Femur (tissue), 1 donor: ENCODE measurements at places on chromosomes 5 and 9.

DNA sequence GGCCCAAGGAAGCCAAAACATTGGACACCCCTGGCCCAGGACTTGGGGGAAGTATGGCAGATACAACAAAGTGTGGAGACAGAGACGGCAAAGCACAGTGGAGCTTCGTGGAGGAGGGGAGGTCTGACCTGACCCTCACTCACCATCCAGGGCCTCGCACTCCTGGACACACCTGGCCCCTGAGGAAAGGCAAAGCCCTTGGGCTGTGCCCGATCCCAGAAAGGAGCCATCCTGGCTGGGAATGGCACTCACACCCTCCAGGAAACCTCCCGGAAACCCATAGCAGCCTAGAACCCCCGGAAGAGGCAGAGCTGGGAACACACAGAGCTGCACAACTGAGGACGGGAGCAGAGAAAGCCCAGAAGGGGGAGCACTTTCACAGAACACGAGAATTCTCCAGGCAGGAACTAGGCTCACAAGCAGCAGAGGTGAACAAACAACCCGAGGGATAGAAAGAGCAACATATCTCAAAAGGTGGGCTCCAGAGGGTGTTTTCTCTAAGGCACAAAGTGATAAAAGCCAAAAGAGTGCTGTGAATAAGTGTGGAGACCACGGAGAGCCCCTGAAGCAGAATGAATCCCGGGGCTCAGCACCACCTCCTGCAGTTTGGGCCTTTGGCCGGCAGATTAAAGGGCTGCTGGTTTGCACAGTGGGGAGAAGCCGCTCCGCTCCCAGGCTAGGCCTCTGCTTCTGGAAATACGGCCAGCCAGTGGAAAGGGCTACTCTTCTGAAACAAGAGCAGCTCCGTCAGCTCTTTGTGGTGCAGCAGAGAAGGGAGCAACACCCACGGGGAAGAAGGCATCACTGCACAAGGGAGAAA lies 108.2 kb downstream of the UBE2R2 start:
- DNase-seq = peak; percentile 55

- DNase-seq = no peak
Measured at GRCh38 chr9:21002040-21002439, 29.4 kb downstream of the HACD4 start.

DNA sequence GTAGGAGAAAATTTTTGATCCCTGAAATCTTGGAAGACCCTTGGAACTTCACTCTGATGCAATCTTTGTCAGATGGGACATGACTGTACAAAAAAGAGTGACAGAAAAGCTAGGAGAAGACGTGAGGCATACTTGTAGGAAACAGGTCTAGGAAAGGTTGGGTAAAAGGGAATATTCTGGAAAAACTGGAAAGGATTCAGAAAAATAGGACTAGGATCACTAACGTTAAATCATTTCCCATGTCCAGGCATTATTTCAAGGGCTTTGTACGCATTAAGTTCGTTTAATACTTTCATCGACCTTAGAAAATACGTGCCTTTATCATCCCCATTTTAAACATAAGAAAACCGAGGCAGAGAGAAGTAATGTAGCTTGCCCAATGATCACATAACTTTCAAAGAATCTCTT lies 2.9 kb downstream of the ALDH1A1 start:
- no peak for DNase-seq

GRCh38 chr9:129458155-129458661 lies 162.7 kb downstream of the C9orf50 start:
- DNase-seq = peak; percentile 59

- DNase-seq = no peak
Measured at GRCh38 chr9:30075451-30076199, 2308.8 kb upstream of the ACO1 start.

DNA sequence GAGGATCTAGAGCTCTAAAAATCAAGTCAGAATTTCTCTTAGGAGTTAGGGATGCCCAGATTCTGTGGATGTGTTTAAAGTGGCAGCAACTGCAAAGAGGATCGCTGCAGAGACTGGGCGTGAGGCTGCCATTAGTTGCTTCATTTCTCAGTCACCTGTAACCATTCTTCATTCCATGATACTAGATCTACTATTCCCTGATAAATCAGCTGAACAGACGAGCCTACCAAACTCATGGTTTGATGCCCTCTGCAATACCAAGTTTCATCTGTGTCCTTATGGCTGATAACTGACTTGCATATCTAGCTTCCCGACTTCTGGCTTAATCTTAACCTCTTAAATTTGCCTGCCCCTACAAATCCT lies 33.3 kb downstream of the UBE2R2 start:
- no peak for DNase-seq

- DNase-seq = no peak
Measured at GRCh38 chr5:158807946-158808345, 291.8 kb downstream of the EBF1 start.

DNA sequence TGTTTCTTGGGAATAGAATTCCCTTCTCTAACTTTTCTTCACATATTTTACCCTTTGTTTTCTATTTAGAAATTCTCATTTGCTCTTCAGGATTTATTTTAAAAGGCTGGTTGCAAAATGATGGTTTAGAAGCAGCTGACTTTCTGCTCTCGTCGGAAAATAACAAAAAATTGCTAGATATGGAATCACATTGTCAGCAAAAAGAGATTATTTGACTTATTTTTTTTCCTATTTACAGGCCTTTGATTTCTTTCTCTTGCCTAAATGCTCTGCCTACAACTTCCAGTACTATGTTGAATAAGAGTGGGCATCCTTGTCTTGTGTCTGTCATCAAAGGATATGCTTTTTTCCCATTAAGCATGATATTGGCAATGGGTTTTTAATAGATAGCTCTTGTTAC lies 1619.1 kb upstream of the ACO1 start:
- DNase-seq = no peak

DNA sequence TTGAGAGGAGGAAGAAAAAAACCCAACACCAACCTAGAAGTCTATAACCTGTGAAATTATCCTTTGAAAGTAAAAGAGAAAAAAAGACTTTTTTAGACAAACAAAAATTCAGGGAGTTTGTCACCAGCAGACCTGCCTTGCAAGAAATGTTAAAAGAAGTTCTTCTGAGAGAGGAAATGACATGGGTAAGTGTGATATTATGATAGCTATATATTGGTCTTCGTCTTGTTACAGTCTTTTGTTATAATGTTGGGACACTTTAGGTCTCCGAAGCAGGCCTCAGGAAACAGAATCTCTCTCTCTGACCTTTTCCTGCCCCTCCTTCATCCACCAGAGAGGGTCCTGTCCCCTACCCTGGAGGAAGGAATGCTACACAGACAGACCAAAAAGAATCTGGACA lies 16.6 kb upstream of the MLANA start:
- DNase-seq = no peak

DNA sequence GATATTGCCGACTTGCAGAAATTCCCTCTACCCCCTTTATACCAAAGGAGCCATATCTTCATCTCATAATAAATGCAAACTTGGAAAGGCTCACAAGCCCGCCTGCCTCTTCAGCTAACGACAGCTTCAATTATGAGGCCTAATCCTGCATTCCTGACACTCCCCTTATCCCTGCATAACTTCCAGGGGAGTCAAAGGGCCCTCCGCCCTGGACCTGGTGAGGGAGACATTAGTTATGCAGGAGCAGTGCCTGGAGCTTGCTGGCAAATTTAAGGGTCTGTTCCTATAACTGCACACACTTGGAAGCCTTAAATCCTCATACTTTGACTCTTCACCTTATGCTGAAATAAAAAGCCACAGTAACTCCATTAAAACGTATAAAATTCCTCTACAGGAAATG lies 617.9 kb downstream of the BNC2 start:
- no peak for DNase-seq

- DNase-seq = no peak
Measured at GRCh38 chr5:142660731-142661130, 25.2 kb downstream of the FGF1 start.

DNA sequence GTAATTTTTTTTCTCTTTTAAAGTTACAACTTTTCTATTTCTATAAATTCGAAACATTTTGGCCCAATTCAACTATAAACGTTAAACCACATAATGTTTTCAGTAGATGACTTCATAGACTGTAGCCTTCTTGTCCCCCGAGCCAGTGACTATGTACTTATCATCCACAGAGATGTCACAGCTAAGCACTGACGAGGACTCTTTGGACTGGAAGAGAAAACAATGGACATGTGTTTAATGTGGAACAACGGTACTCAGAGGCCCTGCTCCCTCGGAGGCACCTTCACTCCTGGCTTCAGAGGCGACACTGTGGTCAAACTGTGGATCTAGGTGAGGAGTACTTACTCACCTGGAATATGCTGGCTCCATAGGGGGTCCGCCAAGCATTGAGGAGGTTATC lies 105.2 kb downstream of the TLE1 start:
- no peak for DNase-seq

GRCh38 chr5:9545992-9546851 lies at the start of gene SEMA5A:
SEMA5A (minus strand) TSS chr5:9546075; CDS start chr5:9379946, 166,129 bp downstream.
- peak; percentile 91 for DNase-seq

DNA sequence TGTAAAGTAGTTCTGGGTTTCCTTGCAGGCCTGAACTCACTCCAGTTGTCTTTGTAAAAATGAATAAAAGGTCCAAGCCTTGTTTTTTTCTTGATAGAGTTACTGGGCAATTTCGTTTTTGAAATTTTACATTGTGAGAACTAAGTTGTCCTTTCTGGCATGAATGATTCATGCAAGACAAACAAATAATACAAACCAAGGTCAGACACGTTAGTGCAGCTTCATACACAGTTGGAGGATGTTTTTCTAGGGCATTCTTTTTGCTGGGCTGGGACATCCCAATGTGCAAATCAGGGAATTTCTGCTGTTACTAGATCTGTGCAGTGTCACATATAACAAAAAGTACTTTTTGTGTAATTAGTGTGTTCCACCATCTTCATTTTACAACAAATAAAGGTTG lies 96.0 kb downstream of the MEGF10 start:
- no peak for DNase-seq

GRCh38 chr5:167602067-167602466 lies 689.4 kb upstream of the WWC1 start:
- no peak for DNase-seq

- no peak for DNase-seq
Measured at GRCh38 chr9:112009656-112010055, 113.0 kb downstream of the UGCG start.

DNA sequence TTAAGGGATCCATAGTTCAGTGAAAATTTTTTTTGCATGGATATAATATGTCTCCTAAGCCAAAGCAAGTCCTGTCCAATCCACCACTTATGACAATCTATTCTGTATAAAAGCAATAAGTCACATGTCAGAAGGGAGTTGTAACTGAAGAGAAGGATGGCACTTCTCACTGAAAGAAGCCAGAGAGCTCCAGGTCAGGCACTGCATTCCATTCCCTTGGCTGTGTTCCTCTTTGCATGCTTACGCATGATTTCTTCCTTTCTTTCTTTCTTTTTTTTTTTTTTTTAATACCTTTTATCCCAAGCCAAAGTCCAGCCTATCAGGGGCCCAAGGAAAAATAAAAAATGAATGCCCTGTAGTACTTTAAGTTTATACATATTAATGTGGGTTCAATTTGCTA lies 39.8 kb downstream of the MAMDC2 start:
- no peak for DNase-seq

DNA sequence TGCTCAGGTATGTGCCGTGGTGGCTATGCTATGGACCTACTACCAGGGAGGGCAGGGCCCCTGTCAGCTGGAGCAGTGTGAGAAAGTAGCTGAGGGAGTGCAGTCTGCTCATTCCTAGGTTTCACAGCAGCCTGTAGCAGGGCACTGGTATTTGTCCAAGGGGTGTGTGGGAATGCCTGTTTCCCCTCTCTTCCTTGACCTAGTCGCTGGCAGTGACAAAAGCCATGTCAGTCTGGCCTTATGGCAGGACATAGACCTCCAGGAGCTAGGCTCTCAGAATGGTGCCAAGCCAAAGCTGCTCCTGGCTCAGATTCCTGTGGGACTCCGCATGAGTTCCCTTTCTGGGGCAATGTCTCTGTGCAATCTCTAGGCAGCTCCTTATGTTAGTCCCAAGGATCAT lies 253.9 kb upstream of the TYRP1 start:
- no peak for DNase-seq

DNA sequence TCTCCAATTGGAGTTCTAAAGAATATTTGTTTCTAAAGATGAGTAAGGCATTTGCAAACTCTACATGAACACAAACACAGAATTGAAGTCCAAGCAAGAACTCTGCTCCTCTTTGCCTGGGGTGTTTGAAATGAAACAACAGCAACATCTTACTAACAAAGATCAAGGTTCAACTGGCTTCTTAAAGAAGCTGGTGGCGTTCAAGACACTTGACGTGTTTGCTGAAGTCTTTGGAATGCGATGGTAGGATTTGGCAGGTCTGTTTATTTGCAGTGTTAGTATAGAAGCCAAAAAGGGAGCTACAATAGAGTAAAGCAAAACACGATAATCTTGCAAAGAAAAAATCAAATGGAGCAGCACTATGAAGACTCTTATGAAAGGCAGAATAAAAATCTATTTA lies 94.9 kb downstream of the BASP1 start:
- no peak for DNase-seq

- no peak for DNase-seq
Measured at GRCh38 chr9:72537671-72538070, 16.3 kb downstream of the TMC1 start.

DNA sequence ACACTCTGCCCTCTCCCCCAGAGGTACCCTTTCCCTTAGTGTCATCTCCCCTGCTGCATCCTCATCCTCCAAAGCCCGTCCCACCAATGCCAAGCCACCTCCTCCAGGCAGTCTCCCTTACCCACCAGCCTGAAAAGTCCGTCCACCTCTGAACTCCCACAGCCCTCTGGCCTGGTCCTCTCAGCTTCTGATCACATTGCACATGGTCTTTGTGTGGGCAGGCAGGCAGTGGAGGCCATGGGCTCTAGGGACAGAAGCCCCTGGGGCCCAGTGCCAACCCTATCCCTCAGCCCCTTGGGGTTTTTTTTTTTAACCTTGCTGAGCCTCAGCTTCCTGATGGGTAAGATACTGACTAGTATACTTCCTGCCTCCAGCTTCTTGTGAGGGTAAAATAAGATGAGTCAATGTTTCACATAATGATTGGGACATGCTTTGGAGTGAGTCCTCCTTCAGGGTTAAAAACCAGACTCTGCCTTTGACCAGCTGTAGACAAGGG lies 19.4 kb downstream of the CSF1R start:
- no peak for DNase-seq

- DNase-seq = peak; percentile 38
Measured at GRCh38 chr9:110027671-110028081, 180.3 kb downstream of the C9orf152 start.

GRCh38 chr9:24011009-24011717 lies 185.1 kb upstream of the ELAVL2 start:
- no peak for DNase-seq

DNA sequence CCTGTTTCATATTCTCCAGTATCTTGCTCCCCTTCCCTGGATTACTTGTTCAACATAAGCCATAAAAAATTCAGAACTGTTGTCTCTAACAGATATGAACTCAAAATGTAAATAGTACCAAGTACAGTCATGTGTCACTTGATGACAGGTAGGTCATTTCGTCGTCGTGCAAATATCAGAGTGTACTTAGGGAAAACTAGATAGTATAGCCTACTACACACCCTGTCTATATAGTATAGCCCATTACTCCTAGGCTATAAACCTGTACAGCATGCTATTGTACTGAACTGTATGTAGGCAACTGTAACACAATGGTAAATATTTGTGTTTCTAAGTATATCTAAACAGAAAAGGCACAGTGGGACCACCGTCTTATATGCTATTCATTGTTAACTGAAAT lies 39.1 kb downstream of the SMIM15 start:
- DNase-seq = no peak
